Spleen (tissue), 13 donors: ENCODE measurements at places on chromosomes 3 and 15. TPM values are rescaled to one million over a fixed set of nuclear protein-coding genes. Genes with fewer than 3 reads are reported as not detected.

DNA sequence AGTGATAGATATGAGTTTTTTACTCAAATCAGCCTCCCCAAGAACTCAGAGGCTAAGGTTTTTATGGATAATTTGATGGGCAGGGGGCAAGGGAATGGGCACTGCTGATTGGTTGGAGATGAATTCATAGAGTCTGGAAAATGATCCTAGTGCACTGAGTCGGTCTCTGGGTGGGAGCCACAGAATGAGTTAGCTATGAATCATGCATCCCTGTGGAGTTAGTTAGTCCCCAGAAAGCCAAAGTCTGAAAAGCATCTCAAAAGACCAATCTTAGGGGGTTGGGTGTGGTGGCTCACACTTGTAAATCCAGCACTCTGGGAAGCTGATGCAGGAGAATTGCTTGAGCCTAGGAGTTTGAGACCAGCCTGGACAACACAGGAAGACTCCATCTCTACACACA lies 516.1 kb downstream of the AGBL1 start:
- no peaks in the 10 kb centered on the region for H3K36me3 ChIP-seq
- H3K27me3 ChIP-seq: no peaks in the 10 kb centered on the region
- H3K4me3 ChIP-seq: no peak overlapping the region
- no peak overlapping the region for H3K27ac ChIP-seq
- no peaks in the 10 kb centered on the region for H3K4me1 ChIP-seq
- DNase-seq: no peak

Gene PLA2G4F
- polyA plus RNA-seq: not detected

Gene IL16
- 93.9 TPM for polyA plus RNA-seq

DNA sequence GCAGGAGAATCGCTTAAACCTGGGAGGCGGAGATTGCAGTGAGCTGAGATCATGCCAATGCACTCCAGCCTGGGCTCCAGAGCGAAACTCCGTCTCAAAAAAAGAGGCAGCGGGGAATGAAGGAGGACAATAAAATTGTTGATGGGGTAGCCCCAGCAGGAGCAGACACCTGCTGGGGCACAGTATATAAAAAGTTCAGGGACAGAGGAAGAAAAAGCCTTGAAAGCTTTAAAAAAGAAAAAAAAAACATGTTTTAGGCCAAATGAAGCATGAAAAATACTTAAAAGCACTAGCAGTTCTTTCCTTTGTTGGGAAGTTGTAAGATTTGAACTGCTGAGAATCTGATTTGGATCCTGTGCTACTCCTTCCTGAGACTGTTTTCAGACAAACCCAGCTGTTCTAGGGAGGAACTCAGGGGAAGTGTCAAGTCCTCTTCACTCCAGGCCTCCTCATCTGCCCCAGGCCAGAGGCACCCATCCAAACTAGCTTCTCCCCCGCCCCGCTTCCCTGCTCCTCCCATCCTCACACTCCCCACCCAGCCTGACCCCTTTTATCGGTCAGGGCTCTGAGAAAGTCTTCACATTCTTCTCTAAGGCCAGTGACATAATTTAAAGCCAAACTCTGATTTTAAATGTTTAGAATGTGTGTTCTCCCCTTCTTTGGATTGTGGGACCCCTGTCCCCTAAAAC lies 4.9 kb downstream of the IL17RD start:
- H3K27me3 ChIP-seq: no peaks in the 10 kb centered on the region
- H3K4me1 ChIP-seq: peaks cover 24% of the 10 kb centered on the region
- peak overlapping the region; percentile 56 for H3K27ac ChIP-seq
- H3K36me3 ChIP-seq: no peaks in the 10 kb centered on the region
- DNase-seq: no peak

DNA sequence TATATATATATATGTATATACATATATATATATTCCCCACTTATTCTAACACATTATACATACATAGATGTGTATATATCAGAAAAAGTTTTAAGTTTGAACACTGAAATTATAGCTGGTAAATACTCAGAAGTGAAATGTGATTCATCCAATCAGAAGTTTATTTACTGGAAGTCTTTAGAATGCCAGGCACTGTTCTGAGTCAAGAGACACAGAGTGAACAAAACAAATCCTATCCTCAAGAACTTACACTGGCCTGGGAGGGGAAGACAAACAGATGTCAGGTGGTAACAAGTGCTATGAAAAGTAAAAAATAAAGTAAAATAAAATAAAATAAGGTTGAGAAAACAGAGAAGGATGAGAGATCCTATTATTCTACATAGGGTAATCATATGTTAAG lies 13.4 kb downstream of the DHX36 start:
- peaks cover 12% of the 10 kb centered on the region for H3K4me1 ChIP-seq
- no peak overlapping the region for H3K4me3 ChIP-seq
- no peak overlapping the region for H3K27ac ChIP-seq
- no peaks in the 10 kb centered on the region for H3K27me3 ChIP-seq
- peaks cover 5% of the 10 kb centered on the region for H3K36me3 ChIP-seq

- peaks cover 39% of the 10 kb centered on the region for H3K4me1 ChIP-seq
- H3K36me3 ChIP-seq: no peaks in the 10 kb centered on the region
- DNase-seq: no peak
- H3K27me3 ChIP-seq: no peaks in the 10 kb centered on the region
- H3K27ac ChIP-seq: peak overlapping the region; percentile 78
- no peak overlapping the region for H3K4me3 ChIP-seq
Observed at GRCh38 chr3:27589795-27590194, 105.6 kb upstream of the SLC4A7 start.

GRCh38 chr3:55128225-55128823 lies 200.5 kb upstream of the LRTM1 start:
- DNase-seq: no peak
- no peak overlapping the region for H3K4me3 ChIP-seq
- no peaks in the 10 kb centered on the region for H3K27me3 ChIP-seq
- no peaks in the 10 kb centered on the region for H3K36me3 ChIP-seq
- H3K27ac ChIP-seq: no peak overlapping the region
- H3K4me1 ChIP-seq: no peaks in the 10 kb centered on the region

- DNase-seq: no peak
- no peak overlapping the region for H3K27ac ChIP-seq
- H3K4me3 ChIP-seq: no peak overlapping the region
- peaks cover 5% of the 10 kb centered on the region for H3K4me1 ChIP-seq
- peaks cover 6% of the 10 kb centered on the region for H3K27me3 ChIP-seq
- no peaks in the 10 kb centered on the region for H3K36me3 ChIP-seq
Observed at GRCh38 chr15:28946803-28947202, 61.0 kb downstream of the APBA2 start.

DNA sequence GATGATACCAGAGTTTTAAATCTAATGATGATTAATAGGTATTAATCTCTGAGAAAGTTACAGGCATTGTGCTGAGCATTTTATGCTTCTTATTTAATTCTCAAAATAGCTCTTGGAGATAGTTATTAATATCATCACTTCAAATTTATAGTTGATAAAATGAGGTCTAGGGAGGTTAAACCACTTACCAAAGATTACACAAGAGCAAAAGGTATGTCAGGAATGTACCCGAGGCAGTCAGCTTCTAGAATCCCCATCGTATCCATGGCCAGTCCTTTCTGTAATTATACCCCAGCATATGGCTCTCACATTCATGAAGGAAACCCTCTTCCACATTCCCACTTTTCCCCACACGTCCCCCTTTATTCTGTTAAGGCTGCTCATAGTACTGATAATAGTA lies 421.3 kb downstream of the PYDC2 start:
- no peaks in the 10 kb centered on the region for H3K4me1 ChIP-seq
- no peaks in the 10 kb centered on the region for H3K27me3 ChIP-seq
- no peak for DNase-seq
- H3K4me3 ChIP-seq: no peak overlapping the region
- no peak overlapping the region for H3K27ac ChIP-seq
- H3K36me3 ChIP-seq: no peaks in the 10 kb centered on the region

GRCh38 chr15:89364741-89365450 lies 30.3 kb upstream of the POLG start:
- peaks cover 21% of the 10 kb centered on the region for H3K4me1 ChIP-seq
- no peaks in the 10 kb centered on the region for H3K36me3 ChIP-seq
- no peak overlapping the region for H3K4me3 ChIP-seq
- DNase-seq: no peak
- H3K27me3 ChIP-seq: peaks cover 100% of the 10 kb centered on the region

GRCh38 chr3:48243886-48244285 lies 3.0 kb downstream of the ZNF589 start:
- no peak for DNase-seq
- H3K27me3 ChIP-seq: no peaks in the 10 kb centered on the region
- peaks cover 4% of the 10 kb centered on the region for H3K36me3 ChIP-seq
- peaks cover 78% of the 10 kb centered on the region for H3K4me1 ChIP-seq
- H3K4me3 ChIP-seq: no peak overlapping the region

GRCh38 chr3:123343296-123344174 lies 105.4 kb downstream of the ADCY5 start:
- no peak overlapping the region for H3K27ac ChIP-seq
- peak; percentile 61 for DNase-seq
- H3K4me3 ChIP-seq: no peak overlapping the region
- H3K27me3 ChIP-seq: no peaks in the 10 kb centered on the region

Gene PLA1A
- polyA plus RNA-seq: 0.44 TPM
